ENCODE measurements at places on chromosomes 1 and 21.
A peak's percentile ranks its signal among the peaks of the same experiment; 100 is the strongest.

DNA sequence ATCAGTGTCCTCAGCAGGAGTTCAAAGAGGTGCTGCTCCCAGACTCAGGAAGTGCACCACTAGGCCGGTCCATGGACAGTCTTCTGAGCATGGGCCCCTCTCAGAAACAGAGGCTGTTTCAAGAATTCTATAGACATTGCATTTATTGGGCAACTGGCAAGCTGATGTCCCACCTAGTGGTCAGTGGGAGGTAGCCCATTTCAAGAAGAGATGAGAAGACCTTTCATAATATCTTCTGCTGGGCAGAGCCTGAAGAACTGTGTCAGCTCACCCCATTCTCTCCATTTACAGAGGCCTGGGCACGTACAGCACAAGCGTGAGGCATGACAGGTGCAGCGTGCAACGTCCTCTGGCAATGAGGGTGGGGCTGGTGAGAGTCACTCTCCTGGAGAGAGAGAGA is 216.0 kb downstream of the DYRK1A start:
- DNase-seq = no peak

DNA sequence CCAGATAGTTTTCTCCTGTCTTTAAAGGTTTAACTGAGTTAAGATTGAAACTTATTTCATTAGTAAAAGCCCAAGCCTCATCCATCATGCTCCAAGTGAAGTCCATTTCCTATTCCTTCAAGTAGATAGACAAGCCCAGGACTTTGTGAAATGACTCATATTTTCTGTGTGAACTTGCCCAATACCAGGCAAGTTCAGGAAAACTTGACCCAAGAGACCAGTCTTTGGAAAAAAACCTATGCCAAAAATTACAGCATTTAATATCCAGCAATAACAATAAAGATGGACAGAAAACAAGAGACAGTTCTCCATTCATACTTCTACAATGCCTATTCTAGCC is 405 bp upstream of the RAB29 start:
- DNase-seq = no peak

GRCh38 chr1:215140135-215140534 is 57.6 kb downstream of the KCNK2 start:
- no peak for DNase-seq

- DNase-seq = no peak
Measured at GRCh38 chr1:36663772-36664430, 181.2 kb upstream of the CSF3R start.

GRCh38 chr1:218323568-218324225 is 21.4 kb upstream of the TGFB2 start:
- DNase-seq = no peak

DNA sequence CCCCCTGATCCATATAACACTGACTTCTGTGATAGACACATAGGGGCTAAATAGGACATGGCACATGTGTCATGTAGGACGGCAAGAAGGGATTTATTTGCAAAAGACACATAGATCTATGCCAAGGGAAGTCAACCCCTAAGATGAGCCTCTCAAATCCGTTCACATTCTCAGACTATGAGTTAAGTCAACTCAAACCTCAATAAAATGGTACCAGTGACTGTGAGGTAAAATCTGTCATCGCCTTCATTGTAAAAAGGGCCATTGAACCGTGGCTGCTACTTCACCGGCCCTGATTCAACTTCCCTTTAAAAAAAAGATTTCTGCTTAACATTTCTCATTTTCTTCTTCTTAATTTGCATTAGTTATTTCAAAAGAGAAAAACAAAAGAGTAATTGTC is 144.0 kb downstream of the ZNF281 start:
- no peak for DNase-seq

GRCh38 chr1:48817505-48818114 is 40.9 kb upstream of the BEND5 start:
- DNase-seq = peak; percentile 24
